ENCODE measurements at places on chromosomes 4 and X. TPM values are rescaled to one million over a fixed set of nuclear protein-coding genes. Genes with fewer than 3 reads are reported as not detected.

GRCh38 chr4:186657764-186658163 lies 65.9 kb downstream of the FAT1 start:
- H3K4me1 ChIP-seq: no peaks in the 10 kb centered on the region
- H3K27me3 ChIP-seq: no peaks in the 10 kb centered on the region
- H3K4me3 ChIP-seq: no peak overlapping the region
- no peak for DNase-seq

DNA sequence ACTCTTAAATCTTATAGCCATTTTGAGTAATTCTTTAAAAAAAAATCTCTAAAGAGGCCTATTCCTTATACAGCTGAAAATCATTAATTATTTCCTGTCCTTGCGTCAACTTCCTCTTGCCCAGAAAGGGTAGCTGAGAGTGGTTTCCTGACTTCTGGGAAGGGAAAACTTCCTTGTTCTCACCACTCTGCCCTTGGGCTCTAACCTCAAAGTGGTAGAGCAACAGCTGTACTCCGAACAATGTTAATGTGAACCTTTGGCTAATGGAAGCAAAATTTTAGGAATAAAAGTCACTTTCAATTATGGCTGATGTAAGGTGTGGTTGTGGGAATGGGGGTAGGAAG lies 15.3 kb downstream of the KLHL2 start:
- no peaks in the 10 kb centered on the region for H3K27me3 ChIP-seq
- H3K4me3 ChIP-seq: no peak overlapping the region
- peak overlapping the region; percentile 92 for H3K27ac ChIP-seq
- no peaks in the 10 kb centered on the region for H3K4me1 ChIP-seq
- H3K36me3 ChIP-seq: no peaks in the 10 kb centered on the region

PSAPL1 gene
- not detected for total RNA-seq

PITX2 gene
- total RNA-seq: 0.33 TPM

- H3K27me3 ChIP-seq: no peaks in the 10 kb centered on the region
- H3K4me1 ChIP-seq: no peaks in the 10 kb centered on the region
- DNase-seq: no peak
These were observed 139.1 kb upstream of the PAQR3 start for GRCh38 chr4:79078339-79078738.

DNA sequence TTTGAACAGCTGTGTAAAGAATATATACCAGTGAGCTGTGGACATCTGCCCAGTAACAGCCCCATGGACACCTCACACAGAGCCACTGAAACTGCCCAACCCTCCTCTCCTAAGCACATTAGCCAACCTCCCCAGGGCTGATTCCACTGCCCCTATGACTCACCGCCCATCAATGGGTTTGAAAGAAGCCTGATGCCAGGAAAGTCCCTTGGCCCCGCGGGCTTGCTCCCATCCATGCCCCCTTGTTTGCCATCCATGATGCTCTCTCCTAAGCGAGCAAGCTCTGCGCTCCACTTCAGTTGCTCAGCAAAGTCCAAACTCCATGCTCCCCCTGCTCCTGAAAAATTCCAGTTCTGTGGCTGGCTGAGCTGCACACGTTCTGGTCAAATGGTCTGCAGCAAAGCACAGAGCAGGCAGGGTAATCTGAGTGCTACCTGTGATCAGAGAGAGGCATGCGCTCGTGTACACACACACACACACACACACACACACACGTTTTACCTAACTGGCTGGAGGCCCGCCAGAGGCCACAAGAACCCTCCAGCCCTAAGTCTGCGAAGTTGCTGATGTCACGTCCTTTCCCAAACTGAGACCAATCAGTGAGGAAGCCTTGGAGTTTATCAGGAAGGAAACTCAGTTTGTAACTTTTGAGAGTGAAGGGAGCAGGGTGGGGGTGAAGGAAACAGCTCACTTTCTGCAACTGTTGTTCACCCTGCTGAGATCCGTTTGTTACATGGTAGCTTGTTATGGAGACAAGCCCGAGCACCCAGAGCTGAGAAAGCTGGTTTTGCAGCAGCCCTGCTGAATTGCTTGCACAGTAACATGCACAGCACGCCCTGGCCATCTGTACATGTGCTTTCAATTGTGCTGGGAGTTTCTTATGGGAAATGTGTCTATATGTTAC lies at the start of gene ASB9:
TSS of gene ASB9 (minus strand) at position 466 of the 904 bp plus-strand sequence. CDS start at position 257, 209 bp downstream.
- H3K4me1 ChIP-seq: no peaks in the 10 kb centered on the region
- no peaks in the 10 kb centered on the region for H3K27me3 ChIP-seq

DNA sequence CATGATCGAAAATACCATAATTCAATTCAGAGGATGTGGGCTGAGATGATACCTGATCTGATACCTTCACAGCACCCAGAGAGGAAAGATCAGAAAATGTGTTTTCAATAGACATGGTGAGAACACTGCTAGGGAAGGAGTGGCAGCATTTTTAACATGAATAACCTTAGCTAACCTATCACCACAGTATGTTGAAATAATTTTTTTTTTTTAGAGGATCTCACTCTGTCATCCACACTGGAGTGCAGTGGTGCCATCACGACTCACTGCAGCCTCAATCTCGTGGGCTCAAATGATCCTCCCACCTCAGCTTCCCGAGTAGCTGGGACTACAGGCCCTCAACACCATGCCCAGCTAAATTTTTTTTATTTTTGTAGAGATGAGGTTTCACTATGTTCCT lies 90.5 kb upstream of the RAPGEF2 start:
- no peaks in the 10 kb centered on the region for H3K27me3 ChIP-seq
- no peak overlapping the region for H3K27ac ChIP-seq
- DNase-seq: no peak

SORCS2 gene
- 0.80 TPM for total RNA-seq

GRCh38 chrX:138928737-138929459 lies 217.4 kb upstream of the FGF13 start:
- no peaks in the 10 kb centered on the region for H3K4me1 ChIP-seq
- H3K27ac ChIP-seq: no peak overlapping the region
- DNase-seq: no peak
- H3K27me3 ChIP-seq: peaks cover 6% of the 10 kb centered on the region

DDX53 gene
- not detected for total RNA-seq

NAP1L3 gene
- total RNA-seq: 1.8 TPM

DNA sequence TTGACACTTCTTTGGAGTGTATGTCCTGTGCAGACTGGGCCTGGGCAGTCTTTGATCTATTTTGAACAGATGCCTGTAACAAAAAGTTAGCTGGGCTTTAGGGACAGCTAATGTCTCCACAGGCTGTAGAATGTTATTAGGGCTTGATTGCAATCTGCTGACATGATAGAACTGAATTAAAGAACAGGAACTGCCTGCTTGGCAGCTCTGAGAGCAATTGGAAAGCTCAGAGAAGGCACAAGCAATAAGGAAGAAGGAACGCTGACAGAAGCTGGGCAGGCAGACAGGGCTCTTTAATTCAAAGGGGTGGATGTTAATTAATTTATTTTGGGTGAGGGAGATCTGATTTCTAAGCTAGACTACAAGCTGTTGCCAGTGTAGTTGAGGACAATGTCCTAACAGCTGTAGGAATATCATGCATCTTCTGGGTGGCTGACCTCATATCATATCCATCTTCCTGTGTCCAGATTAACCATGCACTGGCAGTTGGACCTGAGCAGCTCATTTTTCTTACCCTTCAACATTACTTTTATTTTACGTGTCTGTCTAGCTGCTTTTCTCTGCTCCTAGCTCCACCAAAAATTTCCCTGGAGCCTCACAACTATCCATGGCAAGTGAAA lies 20.7 kb upstream of the GRXCR1 start:
- no peak for DNase-seq
- no peaks in the 10 kb centered on the region for H3K4me1 ChIP-seq
- no peak overlapping the region for H3K4me3 ChIP-seq
- H3K27ac ChIP-seq: no peak overlapping the region
- H3K36me3 ChIP-seq: no peaks in the 10 kb centered on the region

DNA sequence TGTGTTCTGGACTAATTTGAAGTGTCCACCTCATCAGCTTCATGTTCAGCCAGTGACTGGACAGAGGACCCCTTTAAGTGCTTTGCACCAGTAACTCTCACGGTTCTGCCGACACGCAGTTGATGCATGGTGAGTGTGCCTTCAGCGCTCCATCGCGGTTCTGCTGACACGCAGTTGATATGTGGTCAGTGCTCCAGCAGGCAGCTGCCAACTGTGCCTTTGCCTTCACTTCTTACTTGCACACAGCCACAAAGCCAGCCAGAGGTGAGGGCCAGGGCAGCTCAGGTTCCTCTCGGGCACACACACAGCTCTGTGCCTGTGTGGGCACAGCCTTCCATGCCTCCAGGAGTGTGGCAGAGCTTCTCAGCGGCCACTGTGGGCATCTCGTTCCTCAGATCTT lies 12.4 kb downstream of the NKX1-1 start:
- H3K27me3 ChIP-seq: no peaks in the 10 kb centered on the region
- H3K27ac ChIP-seq: no peak overlapping the region
- DNase-seq: no peak
- H3K4me1 ChIP-seq: no peaks in the 10 kb centered on the region
- H3K36me3 ChIP-seq: no peaks in the 10 kb centered on the region
- H3K4me3 ChIP-seq: no peak overlapping the region

GRCh38 chr4:69656653-69657158 lies 3.7 kb upstream of the UGT2A1 start:
- DNase-seq: no peak
- H3K4me3 ChIP-seq: no peak overlapping the region
- H3K4me1 ChIP-seq: no peaks in the 10 kb centered on the region
- H3K36me3 ChIP-seq: no peaks in the 10 kb centered on the region
- H3K27me3 ChIP-seq: no peaks in the 10 kb centered on the region

DNA sequence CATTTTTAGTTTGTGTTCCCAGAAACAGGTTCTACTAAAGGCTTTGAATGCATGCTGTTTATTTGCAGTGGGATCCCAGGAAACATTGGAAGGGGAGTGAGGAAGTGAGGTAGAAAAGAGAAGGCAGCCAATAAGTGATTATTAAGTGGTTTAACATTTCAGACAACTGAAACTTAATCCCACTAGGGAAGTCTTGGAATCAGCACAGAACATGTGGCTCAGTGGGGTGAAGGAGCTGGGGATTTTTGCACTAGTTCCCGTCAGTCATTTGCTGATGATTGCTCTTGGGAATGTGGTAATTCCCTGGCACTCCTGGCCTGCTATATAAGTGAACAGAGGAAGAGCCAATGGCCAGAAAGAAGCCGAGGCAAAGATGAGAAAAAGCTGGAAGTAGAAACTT lies 1053.0 kb upstream of the IGFBP7 start:
- H3K4me1 ChIP-seq: no peaks in the 10 kb centered on the region
- no peak for DNase-seq
- no peak overlapping the region for H3K27ac ChIP-seq
- H3K4me3 ChIP-seq: no peak overlapping the region
- no peaks in the 10 kb centered on the region for H3K36me3 ChIP-seq

DNA sequence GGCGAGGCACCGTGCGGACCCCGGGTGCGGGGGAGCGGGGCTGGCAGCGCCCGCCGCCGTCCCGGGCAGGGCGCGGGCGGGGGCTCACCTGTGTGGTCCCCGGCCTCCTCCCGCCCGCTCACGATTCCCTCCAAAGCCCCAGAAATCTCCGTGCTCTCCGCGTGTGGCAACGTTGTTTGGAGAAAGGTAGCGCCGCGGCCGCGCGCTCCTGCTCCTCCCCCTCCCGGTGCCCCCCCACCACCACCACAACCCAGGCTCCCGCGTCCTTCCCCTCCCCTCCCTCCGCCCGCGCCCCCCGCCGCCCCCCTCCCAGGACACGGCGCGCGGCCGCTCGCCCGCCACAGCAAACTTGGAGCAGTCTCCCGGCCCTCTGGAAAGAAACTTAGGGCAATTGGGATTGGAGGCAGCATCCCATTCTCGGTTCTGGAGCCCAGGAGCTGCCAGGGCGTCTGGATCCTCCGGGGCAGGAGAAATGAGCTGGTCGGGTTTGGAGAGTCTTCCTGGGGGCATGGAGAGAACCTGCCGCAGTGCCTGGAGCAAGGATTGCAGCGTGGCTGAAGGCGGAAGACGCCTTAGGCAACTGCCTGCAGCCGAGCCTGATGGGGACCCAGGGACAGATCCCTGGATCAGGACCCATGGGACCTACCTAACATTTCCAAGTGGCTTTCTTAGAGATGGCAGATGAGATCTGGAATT lies 855 bp downstream of the KLF3 start:
- no peaks in the 10 kb centered on the region for H3K36me3 ChIP-seq
- peak overlapping the region; percentile 99 for H3K27ac ChIP-seq
- H3K4me3 ChIP-seq: peak overlapping the region; percentile 83
- DNase-seq: peak; percentile 60
- no peaks in the 10 kb centered on the region for H3K27me3 ChIP-seq
- H3K4me1 ChIP-seq: peaks cover 18% of the 10 kb centered on the region

GRCh38 chrX:71532078-71532752 lies 689 bp upstream of the OGT start:
- no peaks in the 10 kb centered on the region for H3K36me3 ChIP-seq
- peak overlapping the region; percentile 81 for H3K4me3 ChIP-seq
- H3K27ac ChIP-seq: peak overlapping the region; percentile 95
- H3K27me3 ChIP-seq: no peaks in the 10 kb centered on the region

UGT2B10 gene
- not detected for total RNA-seq

DNA sequence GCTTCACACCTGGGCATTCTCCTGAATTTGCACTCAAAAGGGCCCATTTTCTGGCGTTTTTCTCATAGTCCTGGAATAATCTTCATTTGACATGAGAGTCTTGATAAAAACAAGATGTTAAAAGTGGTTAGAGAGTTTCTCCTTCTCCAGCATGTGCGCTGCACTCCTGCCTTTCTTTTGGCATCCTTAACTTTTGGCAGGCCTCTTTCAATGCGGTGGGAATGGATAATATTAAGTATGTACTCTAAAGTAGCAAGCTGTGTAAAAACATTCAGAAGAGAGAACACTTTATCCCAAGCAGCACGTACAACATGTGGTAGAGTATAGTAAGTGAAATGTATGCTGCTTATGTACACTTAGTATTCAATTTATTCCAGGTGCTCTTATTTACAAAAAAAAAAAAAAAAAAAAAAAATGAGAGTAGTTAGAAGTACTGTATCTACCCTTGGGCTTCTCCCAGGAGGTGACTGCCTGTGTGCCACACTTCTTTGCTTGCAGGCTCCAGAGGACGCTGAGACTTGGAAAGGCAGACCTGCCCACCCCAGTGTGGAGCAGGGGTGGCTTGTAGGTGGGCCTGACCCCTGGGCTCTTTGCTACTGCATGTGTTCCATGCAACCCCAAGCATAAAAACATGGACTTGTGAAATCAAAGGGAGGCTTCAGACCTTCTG lies 3.9 kb downstream of the FGF2 start:
- H3K27ac ChIP-seq: peak overlapping the region; percentile 92
- DNase-seq: no peak
- H3K36me3 ChIP-seq: no peaks in the 10 kb centered on the region

GRCh38 chr4:145937971-145938611 lies 532 bp downstream of the ZNF827 start:
- peak overlapping the region; percentile 97 for H3K4me3 ChIP-seq
- H3K36me3 ChIP-seq: no peaks in the 10 kb centered on the region
- H3K27me3 ChIP-seq: no peaks in the 10 kb centered on the region
- peak overlapping the region; percentile 95 for H3K27ac ChIP-seq
- H3K4me1 ChIP-seq: no peaks in the 10 kb centered on the region
- DNase-seq: no peak

ASB5 gene
- total RNA-seq: not detected

SPIN2B gene
- total RNA-seq: 10.6 TPM

PWWP3B gene
- 7.0 TPM for total RNA-seq
